Urinary bladder (tissue), 4 donors: ENCODE measurements at places on chromosomes 7 and 10. TPM values are rescaled to one million over a fixed set of nuclear protein-coding genes. Genes with fewer than 3 reads are reported as not detected.

DNA sequence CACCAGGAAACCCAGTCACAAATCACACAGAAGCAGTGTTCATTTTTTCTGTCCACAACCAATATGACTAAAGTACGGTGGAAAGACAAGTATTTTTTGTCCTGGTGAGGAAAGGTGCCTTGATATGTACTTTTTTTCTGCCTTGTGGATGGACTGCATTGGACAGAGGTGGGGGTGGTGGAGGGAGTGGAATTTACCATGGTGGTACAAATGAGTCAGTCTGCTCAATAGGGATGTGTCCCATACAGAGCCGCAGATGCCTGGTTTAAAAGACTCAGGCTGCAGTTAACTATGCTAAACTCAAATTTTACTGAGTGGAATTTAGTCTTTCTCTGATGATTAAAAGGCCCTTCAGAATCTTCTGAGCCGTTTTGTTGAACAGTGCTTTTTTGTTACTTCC, 674.5 kb upstream of the GALNT17 start:
- DNase-seq: no peak

DNA sequence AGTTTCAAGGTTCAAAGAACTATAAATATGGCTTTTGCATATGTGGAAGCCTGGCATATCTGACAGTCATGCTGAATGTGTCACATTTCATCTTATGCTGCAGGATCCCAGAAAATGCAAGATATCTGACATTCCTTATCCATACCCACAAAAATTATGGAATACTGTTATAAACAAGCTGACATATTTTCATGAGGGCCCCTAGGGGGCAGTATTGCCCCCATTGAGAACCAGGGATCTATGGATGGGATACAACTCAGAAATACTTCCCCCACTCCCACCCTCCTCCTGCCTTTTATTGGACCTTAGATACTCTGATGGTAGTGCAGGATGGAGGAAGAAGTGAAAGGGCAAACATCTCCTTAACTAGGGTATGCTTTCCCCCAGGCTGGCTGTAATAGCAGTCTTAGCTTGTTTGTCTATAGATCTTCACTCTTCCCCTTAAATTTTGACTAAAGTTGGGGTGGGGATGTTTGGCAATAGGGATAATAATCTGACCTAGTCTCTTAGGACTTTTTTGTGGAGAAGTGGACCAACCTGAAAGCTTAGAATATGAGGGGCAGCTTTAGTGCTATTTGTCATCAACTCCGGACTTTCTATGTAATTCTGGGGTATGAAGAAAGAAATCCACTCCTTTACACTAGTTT, 3.5 kb upstream of the GNGT1 start:
- no peak for DNase-seq

- no peak for DNase-seq
These were observed 33.7 kb downstream of the SCRN1 start for GRCh38 chr7:29955799-29956486.

GRCh38 chr7:92840316-92840715, 3.9 kb upstream of the CDK6 start:
- DNase-seq: no peak

DNA sequence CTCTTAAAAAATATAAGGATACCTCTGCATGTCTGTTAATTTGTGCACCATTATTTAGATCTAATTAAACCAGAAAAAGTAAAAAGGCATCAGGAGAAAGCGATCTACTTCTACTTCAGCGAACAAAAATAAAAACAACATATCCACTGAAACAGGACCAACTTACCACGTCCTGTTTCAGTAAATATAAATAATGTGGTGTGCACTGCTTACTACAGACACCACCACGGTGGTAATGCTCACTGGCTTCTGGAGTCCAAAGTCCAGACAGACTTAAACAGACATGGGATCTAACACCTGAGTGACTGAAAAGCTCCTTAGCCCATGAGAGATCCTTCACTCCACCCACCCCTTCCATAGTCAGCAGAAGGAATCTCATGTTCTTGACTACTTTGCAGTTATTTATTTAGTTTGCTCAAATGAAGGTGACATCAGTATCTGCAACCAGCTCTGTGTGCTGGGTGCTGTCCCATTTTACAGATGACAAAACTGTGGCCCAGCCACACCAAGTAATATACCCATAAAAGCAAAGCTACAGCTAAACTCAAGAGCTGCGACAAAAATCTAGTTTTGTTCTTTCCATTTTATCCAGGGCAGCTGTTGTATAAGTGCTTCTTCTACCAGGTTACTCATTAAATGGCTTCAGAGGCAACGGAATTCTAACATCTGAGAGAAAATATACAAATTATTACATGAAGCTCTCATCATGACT, 62.1 kb upstream of the NCAPG2 start:
- DNase-seq: no peak

GRCh38 chr10:58048936-58049335, 218.8 kb downstream of the IPMK start:
- DNase-seq: no peak

DNA sequence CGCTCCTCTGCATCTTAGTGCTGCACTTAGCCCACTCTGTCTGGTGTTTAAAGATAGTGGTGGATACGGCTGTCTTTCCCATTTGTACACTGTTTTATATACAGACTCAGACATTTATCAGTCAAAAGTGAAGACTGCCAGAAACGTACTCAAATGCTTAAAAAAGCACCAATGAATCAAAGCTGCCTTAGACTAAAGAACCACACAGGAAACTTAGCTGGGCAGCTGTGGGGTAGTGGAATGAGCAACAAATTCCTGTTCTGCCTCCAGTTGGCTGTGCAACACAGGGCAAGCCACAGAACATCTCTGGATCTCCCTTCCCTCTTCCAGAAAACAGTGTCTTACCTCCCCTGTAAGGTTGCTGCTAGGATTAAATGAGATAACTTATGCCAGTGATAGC, 76.0 kb downstream of the ATXN7L1 start:
- DNase-seq: no peak

DNA sequence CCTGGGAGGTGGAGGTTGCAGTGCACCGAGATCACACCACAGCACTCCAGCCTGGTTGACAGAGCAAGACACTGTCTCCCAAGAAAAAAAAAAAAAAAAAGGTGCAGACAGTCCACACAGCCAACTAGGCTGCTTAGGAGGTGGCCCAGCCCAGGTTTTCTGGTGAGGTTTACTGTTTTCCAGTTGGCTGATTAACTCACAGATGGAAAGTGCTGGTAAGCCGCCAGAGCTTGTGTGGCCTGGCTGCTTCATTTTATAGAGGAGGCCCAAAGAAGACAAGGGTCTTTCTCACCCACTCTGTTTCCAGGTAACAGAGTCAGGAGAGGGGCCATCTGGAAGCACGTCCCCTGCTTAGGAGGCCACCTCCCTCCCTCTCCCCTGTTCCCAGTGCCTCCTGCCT, 6.2 kb downstream of the RHBDD2 start:
- DNase-seq: no peak

DNA sequence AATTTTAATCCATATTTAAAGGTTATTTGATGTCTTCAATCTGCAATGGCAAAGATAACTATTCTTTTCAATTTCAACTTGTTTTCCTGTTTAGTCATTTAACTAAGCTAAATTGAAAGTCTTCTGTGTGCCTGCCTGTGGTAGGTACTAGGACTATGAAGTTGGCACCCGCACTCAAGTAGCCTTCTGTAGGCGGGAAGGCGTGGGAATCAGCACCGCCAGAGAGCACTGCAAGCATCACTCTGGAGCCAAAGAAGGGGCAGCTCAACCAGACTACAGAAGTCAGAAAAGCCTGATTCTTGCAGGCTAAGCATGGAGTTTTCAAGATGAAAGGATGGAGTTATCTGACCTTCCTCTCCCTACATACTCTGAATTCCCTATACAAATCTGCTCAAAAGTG, 269.0 kb upstream of the PHF14 start:
- no peak for DNase-seq

DNA sequence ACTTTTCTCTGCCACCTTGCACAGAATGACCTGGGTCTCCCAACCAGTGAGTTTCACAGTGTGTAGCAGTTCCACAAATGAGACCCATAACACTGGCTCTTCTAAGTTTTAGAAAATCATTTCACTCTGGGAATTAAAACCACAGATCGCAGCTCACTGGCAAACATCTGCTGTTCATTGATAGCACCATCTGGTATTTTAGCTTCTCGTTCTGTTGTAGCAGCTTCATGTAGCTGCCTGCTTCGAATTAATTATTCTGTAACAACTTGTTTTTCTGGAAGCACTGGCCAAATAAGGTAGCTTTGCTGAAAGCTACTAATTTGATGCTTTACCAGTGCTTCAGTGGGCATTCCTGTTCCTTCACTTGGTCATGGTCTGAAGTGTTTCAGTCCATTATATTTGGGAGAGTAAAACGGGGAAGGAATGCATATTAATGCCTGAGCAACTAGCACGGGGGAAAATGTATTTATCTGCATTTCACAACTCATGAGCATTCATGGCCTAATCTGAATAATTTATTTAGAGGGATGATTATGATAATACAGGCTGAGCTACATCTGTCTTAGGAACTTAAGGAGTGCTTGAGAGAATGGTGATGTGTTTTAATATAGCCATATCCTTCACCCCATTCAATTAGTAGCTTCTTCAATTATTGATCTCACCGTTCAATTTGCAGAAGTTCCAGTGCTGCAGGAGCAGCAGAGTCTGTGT, 447.4 kb downstream of the XPNPEP1 start:
- no peak for DNase-seq

- no peak for DNase-seq
These were observed 10.7 kb downstream of the PFKP start for GRCh38 chr10:3077940-3078630.

GRCh38 chr10:49296836-49297235, 2.1 kb upstream of the C10orf71 start:
- no peak for DNase-seq

ACSM6 gene
- polyA plus RNA-seq: 0.42 TPM

GNG11 gene
- 31.9 TPM for polyA plus RNA-seq

INMT gene
- 12.8 TPM for polyA plus RNA-seq

LIPK gene
- polyA plus RNA-seq: not detected

CDHR3 gene
- 4.0 TPM for polyA plus RNA-seq

STEAP1B gene
- 0.43 TPM for polyA plus RNA-seq

DYDC2 gene
- not detected for polyA plus RNA-seq

ADRA2A gene
- 15.0 TPM for polyA plus RNA-seq

GIMAP4 gene
- polyA plus RNA-seq: 41.1 TPM

ATG9B gene
- polyA plus RNA-seq: 0.32 TPM

FFAR4 gene
- polyA plus RNA-seq: 0.25 TPM
